NCI-H446 (cell line): ENCODE measurements at places on chromosomes 6 and 20.

DNA sequence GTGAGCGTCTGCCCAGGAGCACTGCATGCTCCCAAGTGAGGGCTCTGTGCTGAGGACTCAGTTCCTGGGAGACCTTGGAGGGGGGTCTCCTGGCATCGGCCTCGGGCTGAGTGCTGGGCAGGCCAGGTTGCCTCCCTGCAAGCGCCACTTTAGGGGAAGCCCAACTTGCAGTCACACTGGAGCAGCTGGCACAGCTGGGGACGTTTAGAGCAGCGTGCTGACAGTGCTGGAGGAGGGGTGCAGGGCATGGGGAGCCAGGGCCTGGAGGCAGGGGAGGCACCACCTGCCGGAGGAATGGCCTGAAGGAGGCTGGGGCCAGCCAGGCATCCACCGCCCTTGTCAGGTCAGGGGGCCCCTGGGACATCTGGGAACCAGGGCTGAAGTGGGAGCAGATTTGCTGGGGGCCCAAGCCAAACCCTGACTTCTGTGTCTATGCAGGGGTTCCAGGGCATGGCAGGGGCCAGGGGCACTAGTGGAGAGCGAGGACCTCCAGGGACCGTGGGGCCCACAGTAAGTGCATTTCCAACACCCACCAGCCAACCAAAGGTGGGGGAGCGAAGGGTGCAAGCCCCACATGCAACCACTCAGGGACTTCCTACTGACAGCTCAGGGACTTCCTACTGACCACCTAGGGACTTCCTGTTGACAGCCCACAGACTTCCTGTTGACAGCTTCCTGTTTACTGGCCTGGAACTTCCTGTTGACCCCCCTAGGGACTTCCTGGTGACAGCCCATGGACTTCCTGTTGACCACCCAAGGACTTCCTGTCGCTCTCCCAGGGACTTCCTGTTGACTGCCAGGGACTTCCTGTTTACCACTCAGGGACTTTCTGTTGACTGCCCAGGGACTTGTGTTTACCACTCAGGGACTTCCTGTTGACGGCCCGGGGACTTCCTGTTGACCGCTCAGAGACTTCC is 33.6 kb downstream of the COL20A1 start:
- DNase-seq: no peak

GRCh38 chr6:129141499-129141898 is 258.6 kb downstream of the LAMA2 start:
- DNase-seq: no peak

DNA sequence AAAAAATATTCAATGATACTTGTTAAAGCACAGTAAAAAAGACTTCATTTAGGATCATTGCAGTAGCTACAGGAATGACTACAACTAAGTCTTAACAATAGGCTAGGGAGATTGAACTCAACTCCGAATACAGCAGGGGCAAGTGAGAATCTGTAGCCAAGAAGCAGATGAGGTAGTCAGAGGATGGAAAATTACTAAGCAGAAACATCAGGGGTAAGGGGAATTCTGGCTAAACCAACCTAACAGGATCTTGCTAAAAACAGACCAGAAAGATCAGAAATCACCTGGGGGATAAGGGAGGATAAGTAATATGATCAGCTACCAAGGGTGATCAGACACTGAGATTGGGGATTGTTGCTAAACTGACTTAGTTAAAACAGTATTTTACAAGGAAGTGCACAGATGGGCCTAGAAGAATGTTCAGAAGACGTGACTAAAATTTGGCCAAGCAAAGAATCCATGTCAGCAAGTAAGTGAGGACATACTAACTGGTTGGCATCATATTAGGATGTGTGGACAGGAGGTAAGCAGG is 217.5 kb downstream of the TENT5A start:
- DNase-seq: no peak

- DNase-seq: peak; percentile 56
Observed at GRCh38 chr6:31663961-31664789, 622 bp downstream of the GPANK1 start.

GRCh38 chr20:23061262-23061661 is 11.8 kb upstream of the THBD start:
- DNase-seq: no peak

GRCh38 chr20:18258126-18258860 is 30.0 kb upstream of the ZNF133 start:
- DNase-seq: no peak

DNA sequence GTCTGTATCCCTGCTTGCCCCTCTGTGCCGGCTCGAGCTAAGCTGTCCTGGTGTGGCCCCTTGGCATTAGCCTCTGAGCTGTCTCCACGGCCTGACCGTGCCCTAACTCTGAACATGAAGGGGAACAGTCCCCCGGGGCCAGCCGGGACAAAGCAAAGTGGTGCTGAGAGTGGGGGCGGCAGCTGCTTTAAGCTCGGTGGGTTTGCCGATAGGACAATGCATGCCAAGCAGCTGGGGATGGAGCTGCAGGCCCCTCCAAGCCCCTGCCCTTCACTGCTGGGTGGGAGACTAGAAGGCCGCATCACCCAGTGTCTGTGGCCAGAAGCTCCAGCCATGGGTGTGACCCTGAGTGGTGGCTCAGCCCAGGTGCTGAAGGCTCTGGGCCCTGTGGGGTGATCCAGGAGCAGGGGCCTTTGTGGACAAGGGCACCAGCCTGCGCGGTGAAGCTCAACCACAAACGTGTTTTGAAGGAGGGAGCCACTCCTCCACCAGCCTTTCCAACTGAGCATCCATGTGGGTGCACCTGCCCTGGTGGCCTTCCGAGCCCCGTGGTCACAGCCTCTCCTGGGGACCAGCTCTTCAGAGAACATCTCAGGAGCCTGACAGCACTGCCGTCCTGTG is 242.5 kb downstream of the ERMARD start:
- DNase-seq: no peak

DNA sequence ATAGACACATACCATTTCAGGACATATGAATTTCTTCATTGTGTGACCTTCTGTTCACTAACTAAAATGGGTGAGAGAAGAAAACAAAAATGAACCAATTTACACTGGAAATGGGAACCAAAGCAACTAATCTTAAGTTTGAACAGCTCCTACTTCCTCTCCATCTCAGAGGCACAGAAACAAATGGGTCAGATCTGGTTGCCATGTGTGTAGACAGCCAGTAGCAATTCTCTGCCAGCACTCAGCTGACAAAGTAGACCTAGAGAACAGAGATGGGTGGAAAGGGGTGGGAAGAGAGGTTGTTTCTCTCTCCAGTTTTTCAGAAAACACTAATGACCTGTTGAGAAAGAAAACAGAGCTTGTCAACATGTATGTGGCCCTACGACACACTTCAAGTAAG is 14.3 kb upstream of the POPDC3 start:
- no peak for DNase-seq

GRCh38 chr20:62238569-62239277 is 402 bp downstream of the OSBPL2 start:
- DNase-seq: no peak

DNA sequence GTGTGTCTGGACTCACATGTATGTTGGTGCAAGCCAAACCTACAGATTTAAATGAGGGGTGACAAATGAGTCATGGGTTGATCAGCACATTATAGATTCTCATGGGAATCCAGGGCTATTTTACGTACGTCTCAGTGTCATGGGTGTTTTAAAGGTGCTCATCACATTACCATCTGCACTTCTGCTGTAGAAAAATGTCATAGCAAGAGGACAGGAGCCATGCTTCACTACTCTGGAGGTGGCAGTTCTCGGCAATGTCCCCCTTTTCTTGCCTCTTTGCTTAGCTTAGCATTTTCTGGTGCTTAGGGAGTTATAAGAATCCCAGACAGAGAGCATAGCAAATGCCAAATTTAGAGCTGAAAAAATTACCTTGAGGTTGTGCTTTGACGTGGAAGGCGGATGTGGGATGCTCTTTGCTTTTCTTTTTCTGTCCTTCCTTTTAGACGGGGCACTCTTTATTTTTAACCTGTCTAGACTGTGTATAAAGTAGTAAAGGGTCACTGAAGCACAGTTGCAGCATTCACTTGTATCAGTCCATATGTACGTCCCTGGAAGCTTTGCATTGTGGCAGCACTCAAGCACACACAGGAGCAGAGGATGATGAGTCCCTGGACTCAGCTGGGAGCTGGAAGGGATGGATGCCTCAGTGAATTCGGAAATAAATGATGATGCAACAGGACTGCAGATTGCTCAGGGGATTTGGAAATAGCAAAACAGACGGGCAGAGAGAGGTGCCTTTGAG is 139.7 kb downstream of the SYNDIG1 start:
- DNase-seq: no peak

- no peak for DNase-seq
Observed at GRCh38 chr6:127921982-127922381, 21.1 kb upstream of the THEMIS start.

DNA sequence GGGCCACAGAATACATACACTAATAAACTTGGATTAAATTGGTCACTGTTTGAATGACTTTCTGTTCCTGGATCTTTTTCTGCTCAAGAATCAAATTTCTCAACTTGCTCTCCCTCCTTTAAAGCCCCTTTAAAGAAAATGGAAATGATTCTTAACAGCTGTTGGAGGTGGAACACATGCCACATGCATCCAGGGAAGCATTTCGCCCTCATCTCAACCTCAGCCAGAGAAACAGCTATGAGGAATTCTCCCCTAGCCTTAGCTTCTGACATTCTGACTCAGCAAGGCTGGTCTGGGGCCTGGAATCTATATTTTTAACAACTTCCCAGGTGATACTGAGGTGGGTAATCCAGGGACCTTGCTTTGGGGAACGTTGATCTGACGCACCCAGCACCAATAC is 263.4 kb upstream of the ECI2 start:
- DNase-seq: no peak

DNA sequence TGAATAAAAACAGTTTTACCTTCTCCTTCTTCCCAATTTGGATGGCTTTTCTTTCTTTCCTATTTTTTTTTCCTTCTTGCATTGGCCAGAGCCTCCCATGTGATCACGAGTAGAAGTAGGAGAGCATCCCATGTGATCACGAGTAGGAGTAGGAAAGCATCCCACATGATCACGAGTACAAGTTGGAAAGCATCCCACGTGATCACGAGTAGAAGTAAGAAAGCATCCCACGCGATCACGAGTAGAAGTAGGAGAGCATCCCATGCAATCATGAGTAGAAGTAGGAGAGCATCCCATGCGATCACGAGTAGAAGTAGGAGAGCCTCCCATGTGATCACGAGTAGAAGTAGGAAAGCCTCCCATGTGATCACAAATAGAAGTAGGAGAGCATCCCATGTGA is 218.6 kb downstream of the DLL1 start:
- DNase-seq: no peak

- no peak for DNase-seq
Observed at GRCh38 chr20:9945408-9945807, 89.4 kb upstream of the ANKEF1 start.

- DNase-seq: no peak
Observed at GRCh38 chr6:41634657-41635056, 3.6 kb upstream of the MDFI start.

DNA sequence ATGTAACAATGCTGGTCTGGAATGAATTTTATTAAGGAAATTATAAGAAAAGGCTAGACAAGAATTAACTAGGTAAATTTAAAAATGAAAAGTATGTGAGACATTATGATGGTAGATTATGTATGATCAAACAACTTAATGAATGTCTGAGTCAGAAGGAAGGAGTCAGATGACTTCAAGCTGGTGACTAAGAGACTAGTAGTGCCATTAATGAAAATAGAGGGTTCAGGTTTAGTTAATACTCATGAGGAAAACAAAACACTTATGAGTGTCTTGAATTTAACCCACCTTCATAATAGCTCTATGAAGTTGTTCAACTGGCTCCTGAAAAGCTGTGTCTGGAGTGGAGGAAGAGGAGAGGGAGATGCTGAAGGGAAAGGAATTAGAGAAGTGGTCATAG is 256.3 kb downstream of the ADGRB3 start:
- no peak for DNase-seq

DNA sequence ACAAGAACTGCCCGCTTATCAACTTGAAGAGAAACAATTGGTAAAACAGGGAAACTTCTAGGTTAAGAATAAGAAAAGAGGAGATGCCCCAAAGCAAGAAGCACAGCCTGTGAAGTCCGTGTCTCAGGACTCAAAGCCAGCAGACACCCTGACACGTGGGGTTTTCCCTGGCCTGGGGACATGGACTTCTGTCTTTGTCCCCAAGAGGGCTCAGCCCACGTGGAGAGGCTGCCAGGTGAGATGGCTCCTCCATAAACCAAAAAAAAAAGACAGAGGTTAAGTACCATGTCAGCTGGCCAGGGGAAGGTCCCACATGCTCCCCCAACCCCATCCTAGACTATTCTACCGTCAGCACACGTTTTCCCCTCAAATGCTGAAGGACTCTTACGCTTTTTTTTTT is 9.9 kb downstream of the SERPINB6 start:
- DNase-seq: no peak

DNA sequence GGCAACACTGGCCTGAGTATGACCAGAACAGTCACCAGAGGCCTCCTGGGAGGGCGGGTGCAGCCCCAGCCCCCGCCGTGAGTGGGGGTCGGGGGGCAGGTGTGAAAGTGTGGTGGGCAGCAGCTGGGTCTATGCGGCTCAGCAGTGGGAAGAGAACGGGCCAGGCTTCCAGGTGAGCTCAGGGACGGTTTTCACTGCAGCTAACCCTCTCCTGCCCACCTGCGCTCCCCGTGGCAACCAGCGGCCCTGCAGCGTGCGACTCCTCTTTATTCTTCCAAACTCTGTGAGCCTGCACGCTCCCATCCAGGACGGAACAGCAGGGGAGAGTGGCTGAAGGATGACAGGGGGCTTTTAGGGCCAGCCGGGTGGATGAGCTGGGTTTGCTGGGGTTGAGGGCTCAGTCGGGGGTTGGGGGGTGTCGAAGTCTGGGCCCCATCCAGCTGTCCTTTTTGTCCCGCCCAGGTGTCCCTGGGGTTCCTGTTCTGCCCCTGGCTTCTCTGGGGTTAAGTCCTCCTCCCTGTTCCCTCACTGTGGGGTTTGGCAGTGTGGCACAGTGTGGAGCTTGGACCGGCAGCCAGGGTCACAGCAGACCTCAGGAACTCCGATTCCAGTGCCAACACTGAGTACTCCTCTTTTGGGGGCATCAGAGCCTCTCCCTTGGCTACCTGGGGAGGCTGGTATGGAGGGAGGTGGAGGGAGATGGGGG is 859 bp upstream of the BIRC7 start:
- no peak for DNase-seq

DNA sequence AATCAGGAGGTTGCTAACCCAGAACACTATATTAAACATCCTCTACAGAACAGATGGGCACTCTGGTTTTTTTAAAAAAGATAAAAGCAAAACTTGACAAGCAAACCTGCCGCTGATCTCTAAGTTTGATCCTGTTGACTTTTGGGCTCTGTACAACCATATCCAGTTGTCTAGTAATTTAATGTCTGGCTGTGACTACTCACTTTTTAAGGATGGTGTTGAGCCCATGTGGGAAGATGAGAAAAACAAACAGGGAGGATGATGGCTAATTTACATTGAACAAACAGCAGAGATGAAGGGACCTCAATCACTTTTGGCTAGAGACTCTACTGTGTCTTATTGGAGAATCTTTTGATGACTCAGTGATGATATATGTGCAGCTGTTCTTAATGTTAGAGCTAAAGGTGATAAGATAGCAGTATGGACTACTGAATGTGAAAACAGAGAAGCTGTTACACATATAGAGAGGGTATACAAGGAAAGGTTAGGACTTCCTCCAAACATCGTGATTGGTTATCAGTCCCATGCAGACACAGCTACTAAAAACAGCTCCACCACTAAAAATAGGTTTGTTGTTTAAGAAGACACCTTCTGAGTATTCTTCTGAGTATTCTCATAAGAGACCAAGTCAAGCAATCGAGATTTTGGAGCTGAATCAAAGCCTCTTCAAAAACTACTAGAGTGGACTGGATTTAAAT is 201.2 kb upstream of the SHLD1 start:
- DNase-seq: no peak

- no peak for DNase-seq
Observed at GRCh38 chr6:136066005-136066404, 184.1 kb downstream of the MTFR2 start.

GRCh38 chr6:144062786-144063185 is 32.6 kb downstream of the SF3B5 start:
- DNase-seq: no peak
